ENCODE measurements at places on chromosomes 7 and 10. TPM values are rescaled to one million over a fixed set of nuclear protein-coding genes. Genes with fewer than 3 reads are reported as not detected.

TDRD1 gene
- total RNA-seq, result not detected

CCL24 gene
- total RNA-seq, result 0.45 TPM

PMS2 gene
- total RNA-seq, result 17.9 TPM

IDI2 gene
- total RNA-seq, result not detected

GDF2 gene
- total RNA-seq, result 0.27 TPM

GRID2IP gene
- not detected for total RNA-seq

TMEM225B gene
- 0.60 TPM for total RNA-seq

IFIT1B gene
- total RNA-seq, result not detected

SMC3 gene
- total RNA-seq, result 35.1 TPM

GRCh38 chr7:158028290-158028941 is 559.2 kb downstream of the PTPRN2 start:
- DNase-seq, result no peak

DNA sequence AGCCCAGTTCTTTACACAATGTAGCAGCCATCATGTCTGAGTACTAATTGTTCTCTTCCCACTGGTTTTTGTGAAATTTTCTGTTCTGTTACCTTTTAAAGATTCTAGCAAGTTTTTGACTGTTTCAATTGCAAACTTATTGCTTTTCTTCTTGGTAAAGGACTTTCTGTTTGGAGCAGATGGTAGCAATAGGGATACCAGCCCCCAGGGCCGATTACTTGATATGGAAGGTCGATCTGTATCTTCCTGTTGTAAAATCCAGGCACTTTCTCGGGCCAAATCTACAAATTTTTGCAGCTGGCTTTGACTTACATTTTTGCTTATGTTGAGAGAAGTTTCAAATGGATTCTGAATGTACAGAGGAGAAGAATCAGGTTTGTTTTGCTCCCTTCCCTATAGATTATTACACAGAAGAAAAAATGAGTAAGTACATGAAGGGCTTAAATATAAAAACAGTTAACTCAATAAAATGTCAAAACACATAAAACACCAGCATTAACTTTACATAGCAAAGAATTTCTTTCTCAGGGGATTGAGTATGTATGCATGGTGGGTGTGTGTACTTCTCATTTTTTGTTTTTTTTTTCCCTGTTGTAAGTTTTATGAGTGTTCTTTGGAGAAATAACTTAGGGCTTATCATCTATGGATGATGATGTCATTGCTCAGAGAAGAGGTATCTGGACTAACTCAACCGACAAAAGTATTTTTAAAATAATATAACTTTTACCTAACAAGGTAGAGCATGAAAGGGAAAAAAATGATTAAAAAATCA is 35.3 kb downstream of the MTPAP start:
- no peak for DNase-seq

GRCh38 chr10:15852111-15852557 is 8.2 kb downstream of the MINDY3 start:
- no peak for DNase-seq

GRCh38 chr10:35307297-35307696 is 29.0 kb upstream of the CCNY start:
- no peak for DNase-seq

GRCh38 chr10:106147021-106147420 is 1017.5 kb downstream of the SORCS1 start:
- DNase-seq, result no peak

DNA sequence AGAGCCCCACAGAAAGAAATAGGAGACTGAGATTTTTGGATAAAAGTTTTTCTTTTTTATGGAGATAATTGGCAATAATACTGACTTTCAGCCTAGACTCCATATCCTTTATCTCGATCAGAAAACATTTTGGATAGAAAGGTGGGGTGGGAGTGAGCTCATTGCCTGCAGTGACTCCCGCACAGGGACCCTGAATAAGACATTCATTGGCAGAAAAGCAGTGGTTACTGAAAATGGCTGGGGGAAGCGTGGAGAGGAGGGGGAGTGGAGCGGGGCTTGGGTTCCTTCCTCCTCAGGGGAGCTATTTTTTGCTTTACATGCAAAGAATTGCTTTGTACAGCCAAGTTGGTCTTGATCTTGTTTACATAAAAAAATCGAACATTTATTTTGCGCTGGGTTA is 90.4 kb upstream of the BMPER start:
- no peak for DNase-seq

GRCh38 chr7:19248681-19249080 is 103.5 kb upstream of the FERD3L start:
- DNase-seq, result no peak

DNA sequence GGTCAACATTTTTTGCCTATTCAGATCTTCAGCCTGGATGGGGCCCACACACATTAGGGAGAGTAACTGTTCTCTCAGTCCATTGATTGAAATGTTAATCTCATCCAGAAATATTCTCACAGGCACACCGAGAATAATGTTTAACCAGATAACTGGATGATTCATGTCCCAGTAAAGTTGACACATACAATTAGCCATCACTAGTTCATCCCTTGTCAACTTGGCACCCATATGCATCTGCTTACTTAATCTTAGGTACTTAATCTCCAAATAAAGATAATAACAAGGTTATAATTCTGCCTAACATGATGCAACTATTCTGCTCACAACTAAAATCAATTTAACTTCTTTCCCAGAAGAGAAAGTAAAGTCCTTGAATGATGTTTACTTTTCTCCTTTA is 502.6 kb downstream of the ADRA2A start:
- DNase-seq, result no peak

DNA sequence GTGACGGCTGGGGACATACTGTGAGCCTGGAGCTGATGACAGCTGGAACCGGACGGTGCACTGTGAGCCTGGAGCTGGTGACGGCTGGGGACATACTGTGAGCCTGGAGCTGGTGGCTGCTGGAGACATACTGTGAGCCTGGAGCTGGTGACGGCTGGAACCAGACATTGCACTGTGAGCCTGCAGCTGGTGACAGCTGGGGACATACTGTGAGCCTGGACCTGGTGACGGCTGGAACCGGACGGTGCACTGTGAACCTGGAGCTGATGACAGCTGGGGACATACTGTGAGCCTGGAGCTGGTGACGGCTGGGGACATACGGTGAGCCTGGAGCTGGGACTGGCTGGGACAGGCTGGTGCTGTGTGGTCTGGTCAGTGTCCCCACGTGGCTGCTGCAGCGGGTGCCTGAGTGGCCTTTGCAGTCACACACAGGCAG is 47.9 kb downstream of the PTPRN2 start:
- no peak for DNase-seq

DNA sequence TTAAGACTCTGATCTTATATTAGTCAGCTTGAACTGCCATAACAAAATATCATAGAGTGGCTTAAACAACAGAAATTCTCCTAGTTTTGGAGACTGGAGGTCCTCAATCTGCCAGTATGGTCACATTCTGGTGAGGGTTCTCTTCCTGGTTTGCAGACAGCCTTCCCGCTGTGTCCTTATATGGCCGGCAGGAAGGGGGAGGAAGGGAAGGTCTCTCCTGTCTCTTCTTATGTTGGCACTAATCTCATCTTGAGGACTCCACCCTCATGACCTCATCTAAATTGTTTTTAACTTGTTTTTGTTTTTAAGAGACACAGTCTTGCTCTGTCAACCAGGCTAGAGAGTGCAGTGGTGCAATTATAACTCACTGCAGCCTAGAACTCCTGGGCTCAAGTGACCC is 53.1 kb downstream of the VPS41 start:
- no peak for DNase-seq

DNA sequence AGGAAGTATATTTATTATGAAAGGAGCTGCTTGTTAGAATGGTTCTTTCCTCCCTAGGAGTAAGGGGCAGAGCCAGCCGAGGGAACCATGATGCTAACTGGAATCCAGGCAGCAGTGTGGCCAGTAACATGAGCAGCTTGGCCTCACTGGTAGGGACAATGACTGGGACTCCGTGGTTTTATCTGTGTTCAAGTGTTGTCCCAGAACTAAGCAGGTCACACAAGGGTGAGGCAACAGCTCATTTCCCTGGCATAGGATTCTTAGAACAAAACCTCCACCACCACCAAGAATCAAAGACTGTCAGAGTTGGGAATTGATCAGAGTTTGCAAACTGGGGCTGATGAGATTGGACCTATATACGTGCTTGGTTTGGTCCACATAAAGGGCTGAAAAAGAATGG is 138.9 kb upstream of the COBL start:
- DNase-seq, result no peak

DNA sequence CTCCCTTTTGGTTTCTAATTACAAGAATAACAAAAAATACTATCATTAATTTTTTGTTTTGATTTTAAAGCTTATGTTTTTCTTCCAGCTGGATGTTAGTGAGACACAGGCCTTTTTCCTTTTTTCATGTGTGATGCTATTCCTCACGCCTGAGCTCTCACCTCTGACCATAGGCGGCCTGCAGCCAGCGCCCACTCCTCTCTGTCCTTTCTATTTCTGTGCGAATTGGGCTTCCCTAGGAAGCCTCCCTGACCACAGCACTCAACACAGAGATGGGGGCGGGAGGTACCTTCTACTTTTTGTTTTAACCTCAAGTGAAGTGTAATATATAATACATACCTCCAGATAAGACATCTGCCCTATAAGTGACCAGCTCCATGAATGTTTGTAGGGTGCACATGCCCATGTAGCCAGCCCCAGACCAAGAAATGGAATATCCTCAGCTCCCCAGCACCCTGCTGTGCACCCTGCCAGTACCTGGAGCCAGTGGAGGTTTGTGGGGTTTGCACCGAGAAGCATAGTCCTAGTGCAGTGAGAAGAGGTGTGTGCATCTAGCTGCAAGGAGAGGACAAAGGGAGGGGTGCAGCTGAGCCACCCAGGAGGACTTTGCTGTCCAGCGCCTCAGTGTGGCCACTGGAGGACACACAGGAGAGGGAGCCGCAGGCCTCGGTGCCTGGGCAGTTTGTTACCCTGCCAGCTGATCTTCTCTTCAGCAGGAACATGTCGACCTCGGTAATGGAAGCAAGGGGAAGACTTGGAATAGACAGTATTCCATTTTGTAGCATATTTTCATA is 38.5 kb downstream of the BNIP3 start:
- peak; percentile 44 for DNase-seq

DNA sequence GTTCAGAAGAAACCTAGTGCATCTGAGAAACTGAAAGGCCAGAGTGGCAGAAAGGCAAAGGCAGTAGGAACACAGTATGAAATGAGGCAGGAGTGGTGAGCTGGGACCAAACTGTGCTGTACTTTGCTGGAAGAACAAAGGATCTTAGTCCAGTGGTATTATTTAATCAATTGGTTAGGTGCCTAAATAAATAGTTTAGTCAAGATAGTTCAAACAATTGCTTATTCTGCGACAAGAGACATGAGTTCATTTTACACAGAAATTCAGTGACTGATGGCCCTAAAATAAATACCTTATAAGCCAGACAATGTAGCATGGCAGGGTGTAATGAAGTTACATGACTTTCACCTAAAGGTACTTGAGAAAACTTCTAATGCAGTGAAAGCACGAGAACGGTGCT is 181.8 kb upstream of the LRRN3 start:
- no peak for DNase-seq

GRCh38 chr7:125847692-125848091 is 918.1 kb upstream of the POT1 start:
- DNase-seq, result no peak

DNA sequence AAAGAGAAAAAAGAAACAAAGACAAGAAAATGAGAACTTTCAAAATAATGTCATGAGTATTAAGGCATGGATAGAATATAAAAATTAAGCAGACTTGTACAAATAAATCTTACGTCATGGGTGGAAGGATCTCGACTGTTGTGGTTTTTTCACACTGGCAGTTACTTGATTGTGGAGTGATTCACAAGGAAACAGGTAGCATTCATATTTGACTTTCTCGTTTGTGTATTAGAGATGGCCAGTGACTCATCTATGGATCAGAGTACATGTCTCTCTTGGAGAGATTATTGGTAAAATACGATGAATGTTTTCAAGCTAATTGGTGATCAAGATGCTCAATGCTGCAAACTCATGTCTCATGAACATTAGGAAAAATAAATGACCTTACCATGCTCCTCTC is 564.3 kb downstream of the GATA3 start:
- DNase-seq, result no peak

DNA sequence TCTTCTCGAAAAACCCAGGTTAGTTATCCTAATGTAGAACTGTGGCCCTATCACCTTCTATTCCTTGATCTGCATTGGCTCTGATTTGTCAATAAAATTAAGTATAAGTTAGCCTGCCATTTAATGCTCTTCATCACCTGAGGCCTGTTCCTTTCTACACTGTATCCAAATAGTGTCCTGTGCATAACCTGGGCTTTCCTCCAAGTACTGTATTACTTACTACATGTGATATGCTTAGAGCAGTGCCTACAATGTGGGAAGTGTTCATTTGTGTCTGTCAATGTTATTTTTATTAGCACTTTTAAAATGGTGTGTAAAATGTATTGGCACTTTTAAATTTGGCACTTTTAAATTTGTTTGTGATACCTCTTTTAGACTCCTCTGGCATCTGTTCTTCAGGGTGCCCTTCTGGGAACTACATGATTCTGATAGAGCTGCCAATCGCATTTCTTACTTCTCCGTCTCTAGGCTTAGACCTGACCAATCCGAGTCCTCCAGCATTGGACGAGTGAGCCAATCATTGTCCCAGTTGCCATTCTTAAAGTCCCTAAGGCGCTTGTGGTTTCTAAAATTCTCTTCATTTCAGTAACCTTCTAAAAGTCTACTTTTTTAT is 85.5 kb downstream of the GNAI1 start:
- DNase-seq, result no peak

DNA sequence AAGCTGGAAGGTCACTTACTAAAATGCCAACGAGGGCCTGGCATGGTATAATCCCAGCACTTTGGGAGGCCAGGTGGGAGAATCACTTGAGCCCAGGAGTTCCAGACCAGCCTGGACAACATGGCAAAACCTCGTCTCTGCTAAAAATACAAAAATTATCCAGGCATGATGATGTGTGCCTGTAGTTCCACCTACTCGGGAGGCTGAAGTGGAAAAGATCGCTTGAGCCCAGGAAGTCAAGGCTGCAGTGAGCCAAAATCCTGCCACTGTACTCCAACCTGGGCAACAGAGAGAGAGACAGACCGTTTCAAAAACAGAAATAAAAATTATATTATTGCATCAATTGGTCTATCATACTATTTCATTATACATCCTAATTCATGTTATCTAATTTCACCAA is 18.1 kb upstream of the FAM53B start:
- no peak for DNase-seq

Data from K562 (cell line).